Daoy (cell line): ENCODE measurements at places on chromosomes 4 and X. TPM values are rescaled to one million over a fixed set of nuclear protein-coding genes. Genes with fewer than 3 reads are reported as not detected.

DNA sequence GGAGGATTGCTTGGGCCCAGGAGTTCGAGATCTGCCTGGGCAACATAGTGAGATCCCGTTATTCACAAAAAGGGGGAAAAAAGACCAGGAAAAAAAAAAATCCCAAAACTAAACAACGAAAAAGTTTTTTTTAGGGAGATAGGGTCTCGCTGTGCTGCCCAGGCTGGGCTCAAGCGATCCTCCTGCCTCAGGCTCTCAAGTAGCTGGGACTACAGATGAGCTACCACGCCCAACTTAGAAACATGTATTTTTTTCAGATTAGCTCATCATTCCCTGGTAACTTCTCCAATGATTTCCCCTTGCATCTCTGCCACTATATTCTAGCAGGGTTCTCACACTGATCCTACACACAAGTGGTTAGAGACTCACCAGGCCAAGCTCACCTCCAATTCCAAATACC, 24.4 kb upstream of the IRAK1 start:
- no peak for DNase-seq

GRCh38 chr4:8275548-8275910, 6.0 kb downstream of the HTRA3 start:
- DNase-seq = no peak

- DNase-seq = no peak
These were observed 935.5 kb downstream of the ADGRL3 start for GRCh38 chr4:62135565-62136156.

DNA sequence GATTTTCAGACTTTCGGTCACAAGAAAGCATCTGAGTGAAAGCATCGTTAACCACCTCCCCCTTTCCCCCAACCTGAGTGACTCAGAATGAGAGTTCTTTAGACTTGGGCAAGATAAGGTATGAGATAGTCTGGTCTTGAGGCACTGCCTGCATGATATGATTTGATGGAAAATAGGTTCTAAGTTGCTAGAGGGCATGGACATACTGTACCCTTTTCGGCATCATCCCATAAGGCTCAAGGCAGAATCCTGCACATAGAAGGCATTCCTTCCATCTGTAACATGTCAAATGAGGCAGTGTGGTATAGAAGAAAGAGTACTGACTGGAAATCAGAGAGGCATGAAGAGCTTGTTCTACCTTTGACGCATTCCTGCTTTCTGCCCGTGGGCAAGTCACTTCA, 16.8 kb upstream of the AMOT start:
- DNase-seq = no peak

- DNase-seq = no peak
These were observed 29.0 kb upstream of the UBE2K start for GRCh38 chr4:39668887-39669286.

SMIM10 gene
- 2.7 and 3.1 TPM in 2 replicates for total RNA-seq

ZCCHC4 gene
- total RNA-seq = 16.9 and 20.0 TPM in 2 replicates

P2RY4 gene
- total RNA-seq = not detected in 2 replicates

DNA sequence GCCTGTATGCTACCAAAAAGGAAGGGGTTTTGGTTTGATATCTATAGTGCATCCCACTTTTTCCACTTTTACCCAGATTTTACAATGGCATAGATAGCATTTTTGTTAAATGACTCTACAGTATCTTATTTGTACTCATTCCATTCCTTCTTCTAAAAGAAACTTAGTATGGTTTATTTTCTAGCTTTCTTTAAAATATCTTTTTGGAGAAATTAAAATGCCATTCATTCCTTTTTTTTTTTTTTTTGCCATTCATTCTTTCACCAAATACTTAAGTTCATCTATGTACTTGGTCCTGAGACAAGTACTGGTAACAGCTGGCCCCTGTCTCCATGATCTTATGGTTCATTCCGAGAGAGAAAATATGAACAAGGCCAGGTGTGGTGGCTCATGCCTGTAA, 49.1 kb downstream of the MID1 start:
- DNase-seq = no peak

DNA sequence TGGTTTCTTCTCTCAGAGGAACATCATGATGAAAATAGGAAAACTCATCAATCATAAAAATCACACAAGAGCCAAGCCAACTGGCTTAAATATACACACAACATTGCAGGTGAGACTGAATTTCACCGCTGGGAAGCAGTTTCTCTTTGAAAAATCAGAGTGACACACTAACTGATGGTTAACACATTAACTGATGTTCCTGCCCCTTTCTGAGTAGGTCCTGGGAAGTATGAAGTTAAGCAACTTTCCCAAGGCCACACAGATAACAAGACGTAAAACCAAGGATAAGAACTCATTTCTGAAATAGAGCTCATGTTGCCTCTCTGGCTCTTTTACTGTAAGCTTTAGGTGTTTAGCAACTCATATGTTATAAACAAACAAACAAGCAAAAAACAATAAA, 813.7 kb upstream of the HS3ST1 start:
- DNase-seq = no peak

DNA sequence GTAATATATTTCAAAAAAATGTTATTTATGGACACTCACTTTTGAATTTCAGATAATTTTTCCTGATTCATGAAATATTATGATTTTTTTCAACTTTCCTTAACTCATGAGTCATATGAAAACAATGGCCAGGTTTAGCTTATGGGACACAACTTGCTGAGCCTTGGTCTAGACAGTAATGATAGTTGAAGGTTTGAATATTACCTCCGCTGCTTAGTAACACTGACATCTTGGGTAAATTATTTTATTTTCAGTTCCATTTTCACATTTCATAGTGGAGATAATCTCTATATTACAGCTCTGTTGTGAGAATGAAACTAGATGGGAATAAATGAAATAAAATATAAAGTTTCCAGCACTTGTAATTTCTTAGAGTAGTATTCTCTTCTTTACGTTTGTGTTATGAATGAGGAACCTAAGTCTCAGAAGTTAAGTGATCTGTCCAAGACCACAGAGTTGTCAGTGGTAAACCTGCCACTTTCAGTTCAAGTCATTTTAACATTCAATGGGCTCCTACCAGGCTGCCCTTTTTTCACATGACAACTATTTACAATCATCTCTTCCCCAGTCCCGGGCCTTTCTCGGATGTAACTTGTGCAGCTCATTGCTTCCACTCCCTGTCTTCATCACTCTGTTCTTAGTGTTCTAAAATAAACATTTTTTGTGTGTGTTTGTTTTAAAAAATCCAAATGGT, 46.8 kb upstream of the GC start:
- no peak for DNase-seq

NDP gene
- total RNA-seq = 0.06 TPM in 1 of 2 replicates, not detected in the other

DNA sequence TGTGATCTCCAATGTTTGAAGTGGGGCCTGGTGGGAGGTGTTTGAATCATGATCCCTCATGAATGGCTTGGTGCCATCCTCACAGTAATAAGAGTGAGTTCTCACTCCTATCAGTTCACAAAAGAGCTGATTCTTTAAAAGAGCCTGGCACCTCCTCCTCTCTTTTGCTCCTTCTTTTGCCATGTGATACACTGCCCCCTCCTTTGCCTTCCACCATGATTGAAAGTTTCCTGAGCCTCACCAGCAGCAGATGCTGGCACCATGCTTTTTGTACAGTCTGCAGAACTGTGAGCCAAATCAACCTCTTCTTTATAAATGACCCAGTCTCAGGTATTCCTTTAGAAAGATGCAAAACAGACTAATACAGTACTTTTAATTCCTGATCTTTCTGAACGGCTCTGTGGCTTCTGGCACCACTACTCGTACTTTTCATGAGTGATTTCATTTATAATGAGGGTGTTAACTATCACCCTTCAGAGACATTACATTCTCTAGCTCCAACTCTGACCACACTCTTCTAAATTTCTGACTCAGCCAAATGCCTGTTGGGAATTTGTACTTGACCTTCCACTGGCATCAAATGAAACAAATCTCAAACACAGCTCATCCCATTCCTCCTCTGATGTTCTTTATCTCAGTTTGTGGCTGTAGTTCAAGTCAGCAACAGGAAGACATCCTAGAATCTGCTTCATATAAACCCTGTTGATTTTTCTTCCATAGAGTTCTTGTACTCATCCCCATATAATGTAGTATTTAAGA, 4.2 kb downstream of the UFSP2 start:
- DNase-seq = peak; percentile 3

SOX3 gene
- total RNA-seq = not detected in 2 replicates

PDK3 gene
- 14.9 and 16.0 TPM in 2 replicates for total RNA-seq

DNA sequence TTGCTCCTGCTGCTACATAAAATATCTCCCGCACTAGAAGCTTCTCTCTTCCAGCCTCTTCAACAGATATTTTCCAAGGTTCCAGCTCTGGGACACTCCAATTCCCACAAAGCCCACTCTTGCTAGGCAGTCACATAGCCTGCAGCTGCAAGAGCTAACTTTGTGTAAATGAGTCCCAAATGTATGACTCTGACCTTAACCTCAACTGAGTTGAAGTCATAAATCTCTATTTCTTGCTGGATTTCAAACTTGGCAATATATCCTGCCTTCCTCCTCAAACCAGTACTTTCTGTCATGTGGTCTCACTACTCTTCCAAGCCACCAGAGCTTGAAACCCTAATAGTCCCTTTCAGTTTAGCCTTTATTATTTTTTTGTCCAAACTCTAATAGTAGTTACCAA, 315.4 kb upstream of the GRIA3 start:
- DNase-seq = no peak

DNA sequence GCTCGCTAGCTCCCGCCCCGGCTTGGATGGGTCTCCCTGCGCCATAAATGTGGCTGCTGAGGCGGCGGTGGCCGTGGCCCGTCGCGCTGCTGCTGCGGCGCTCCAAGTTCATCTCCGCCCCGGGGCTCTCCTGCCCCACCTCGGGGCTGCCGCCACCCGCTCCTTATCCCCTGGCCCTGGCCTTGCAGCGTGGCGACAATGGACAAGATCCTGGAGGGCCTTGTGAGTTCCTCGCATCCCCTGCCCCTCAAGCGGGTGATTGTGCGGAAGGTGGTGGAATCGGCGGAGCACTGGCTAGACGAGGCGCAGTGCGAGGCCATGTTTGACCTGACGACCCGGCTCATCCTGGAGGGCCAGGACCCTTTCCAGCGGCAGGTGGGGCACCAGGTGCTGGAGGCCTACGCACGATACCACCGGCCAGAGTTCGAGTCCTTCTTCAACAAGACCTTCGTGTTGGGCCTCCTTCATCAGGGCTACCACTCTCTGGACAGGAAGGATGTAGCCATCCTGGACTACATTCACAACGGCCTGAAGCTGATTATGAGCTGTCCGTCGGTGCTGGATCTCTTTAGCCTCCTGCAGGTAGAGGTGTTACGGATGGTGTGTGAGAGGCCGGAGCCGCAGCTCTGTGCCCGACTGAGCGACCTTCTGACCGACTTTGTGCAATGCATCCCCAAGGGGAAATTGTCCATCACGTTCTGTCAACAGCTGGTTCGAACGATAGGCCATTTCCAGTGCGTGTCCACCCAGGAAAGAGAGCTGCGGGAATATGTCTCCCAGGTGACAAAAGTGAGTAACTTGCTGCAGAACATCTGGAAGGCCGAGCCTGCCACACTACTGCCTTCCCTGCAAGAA, 763 bp downstream of the USP38 start:
- DNase-seq = peak; percentile 7

DNA sequence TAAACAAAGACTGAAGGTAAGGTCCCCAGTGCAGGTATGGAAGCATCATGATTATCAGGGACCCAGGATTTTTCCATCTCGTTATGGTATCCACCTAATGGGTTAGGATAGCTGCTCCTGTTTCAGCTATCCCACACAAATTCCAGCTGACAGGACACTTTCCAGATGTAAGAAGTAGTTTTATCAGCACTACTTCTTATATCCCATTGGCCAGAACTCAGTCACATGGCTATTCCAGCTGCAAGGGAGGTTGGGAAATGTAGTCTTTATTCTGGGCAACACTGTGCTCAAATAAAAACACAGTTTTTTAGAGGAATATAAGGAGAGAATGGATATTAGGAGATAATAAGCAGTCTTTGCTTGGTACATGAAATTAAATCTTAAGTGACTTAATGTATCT, 96.7 kb downstream of the SRPX start:
- DNase-seq = no peak

TMEM192 gene
- 5.4 and 7.3 TPM in 2 replicates for total RNA-seq

DNA sequence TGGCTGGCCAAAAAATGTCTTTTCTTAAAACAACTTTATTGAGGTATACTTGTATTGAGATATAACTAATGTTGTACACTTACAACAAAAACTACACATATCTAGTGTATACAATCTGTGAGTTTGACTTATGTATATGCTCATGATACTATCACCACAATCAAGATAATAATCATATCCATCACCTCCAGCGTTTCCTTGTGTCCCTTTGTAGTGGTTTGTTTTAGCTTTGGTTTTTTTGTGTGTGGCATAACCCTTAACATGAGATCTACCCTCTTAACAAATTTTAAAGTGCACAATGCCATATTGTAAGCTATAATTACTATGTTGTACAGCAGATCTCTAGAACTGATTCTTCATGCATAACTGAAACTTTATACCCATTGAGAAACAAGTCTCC, 13.4 kb upstream of the PCSK1N start:
- no peak for DNase-seq

DNA sequence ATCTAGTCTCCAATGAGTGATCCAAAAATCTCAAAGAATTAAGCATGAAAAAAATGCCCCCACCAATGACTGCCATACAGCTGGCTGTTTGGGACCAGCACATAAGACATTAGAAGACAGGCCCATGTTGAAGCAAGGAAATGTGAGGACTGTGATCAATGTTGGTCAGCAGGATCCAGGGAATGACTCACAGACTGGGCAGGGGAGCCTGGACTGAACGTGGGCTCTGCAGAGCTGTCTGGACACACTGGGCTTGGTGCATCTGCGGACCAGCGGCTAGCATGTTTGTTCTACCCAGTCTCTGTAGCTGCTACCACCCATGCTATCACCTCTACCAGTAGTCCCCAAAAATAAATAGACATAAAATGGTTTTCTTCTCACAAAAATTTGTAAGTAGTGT, 108.6 kb downstream of the PALLD start:
- DNase-seq = peak; percentile 42

KLB gene
- not detected in 2 replicates for total RNA-seq

DNA sequence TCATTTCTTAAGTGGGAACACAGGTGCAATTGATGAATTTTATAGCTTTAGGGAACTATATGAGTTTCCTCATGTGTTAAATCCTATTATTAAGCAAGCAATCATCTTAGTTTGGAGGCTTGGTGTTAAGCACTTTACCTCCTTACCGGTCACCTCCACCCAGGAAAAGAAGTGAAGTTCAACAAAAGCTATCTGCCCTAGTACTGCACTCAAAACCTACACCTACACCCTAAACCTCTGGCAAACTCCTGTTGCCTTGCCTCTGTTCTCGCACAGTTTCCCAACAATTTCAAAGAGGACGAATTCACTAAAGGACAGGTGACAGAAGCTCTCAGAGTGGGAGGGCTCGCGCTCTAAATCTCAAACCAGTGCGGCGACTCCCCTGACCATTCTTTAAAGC, 85.7 kb upstream of the TENT5D start:
- DNase-seq = no peak

GRCh38 chrX:38718311-38718710, 82.9 kb upstream of the MID1IP1 start:
- DNase-seq = no peak

GRCh38 chr4:67328393-67328792, 216.9 kb downstream of the CENPC start:
- DNase-seq = no peak

DNA sequence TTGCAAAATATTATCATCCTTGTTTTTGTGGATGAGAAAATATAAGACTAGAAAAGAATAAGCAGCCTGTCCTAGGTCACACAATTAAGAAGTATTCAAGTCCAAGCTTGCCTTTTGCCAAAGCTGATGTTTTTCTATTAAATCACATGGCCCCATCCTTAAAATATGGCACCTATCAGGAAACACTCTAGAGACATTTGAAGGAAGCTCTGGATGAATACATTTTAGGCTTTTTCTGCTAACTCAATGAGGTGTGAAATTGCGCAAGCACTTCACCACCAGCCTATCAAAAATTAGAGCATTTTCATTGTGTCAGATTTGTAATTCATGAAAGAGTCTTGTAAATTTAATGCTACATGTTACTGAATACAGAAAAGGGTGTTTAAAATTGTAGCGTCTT, 251.1 kb upstream of the MAD2L1 start:
- no peak for DNase-seq
